ENCODE measurements at places on chromosomes 2 and 18. TPM values are rescaled to one million over a fixed set of nuclear protein-coding genes. Genes with fewer than 3 reads are reported as not detected.

The SMAD7 gene
- total RNA-seq = 14.7 TPM

The DNAJC5G gene
- not detected for total RNA-seq

The MAL gene
- total RNA-seq = not detected

The IL1F10 gene
- total RNA-seq = not detected

The RAD51AP2 gene
- 0.82 TPM for total RNA-seq

The SAG gene
- total RNA-seq = 0.82 TPM

The KCNIP3 gene
- 4.9 TPM for total RNA-seq

The MC2R gene
- total RNA-seq = under 0.01 TPM

The POTEJ gene
- total RNA-seq = not detected

The STARD6 gene
- 0.82 TPM for total RNA-seq

The SOX11 gene
- 345 TPM for total RNA-seq

The PIAS2 gene
- 46.1 TPM for total RNA-seq
